Fibroblast of lung (primary cell): ENCODE measurements at places on chromosomes 11 and 22.
A peak's percentile ranks its signal among the peaks of the same experiment; 100 is the strongest.

DNA sequence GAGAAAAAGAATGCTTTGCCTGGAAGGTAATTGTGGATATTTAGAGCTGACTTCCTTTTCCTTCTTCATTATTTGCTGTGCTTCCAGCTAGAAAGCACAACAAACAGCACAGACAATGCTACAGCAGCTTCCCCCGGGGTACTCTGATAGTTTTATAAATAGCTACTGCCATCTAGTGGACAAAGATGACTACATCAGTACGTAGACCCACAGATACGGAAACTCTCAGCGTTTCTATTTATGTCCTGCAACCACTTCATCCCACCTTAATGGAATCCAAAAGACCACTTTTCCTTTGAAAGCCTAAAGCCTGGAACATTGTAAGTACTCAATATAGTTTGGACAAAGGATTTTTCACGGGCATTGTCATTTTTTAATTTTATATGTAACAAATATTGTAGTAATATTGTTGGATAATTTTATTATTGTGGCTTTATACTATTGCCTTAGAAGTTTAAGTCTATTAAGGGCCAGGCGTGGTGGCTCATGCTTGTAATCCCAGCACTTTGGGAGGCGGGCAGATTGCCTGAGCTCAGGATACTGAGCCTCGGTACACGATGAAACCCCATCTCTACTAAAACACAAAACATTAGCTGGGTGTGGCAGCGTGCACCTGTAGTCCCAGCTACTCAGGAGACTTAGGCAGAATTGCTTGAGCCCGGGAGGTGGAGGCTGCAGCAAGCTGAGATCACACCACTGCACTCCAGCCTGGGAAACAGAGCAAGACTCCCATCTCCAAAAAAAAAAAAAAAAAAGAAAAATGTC is 7.5 kb downstream of the HSPA8 start:
- DNase-seq: peak; percentile 78

DNA sequence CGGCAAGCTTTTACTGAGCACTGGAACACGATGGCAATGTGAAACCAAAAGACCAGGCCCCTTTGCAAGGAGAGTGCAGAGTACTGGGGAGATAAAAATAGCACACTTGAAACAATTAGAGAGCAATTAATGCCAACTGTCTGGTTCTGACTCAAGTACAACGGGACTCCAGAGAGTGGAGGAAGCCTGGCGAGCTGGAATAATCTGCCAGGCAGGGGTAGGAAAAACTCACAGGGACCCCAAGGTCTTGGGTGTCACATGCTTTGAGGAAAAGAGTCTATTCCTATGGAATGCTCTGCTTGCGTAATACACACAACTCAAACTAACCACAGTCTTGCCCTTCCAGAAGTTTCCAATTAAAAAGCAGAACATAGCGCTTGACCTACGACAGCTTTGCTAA is 113.0 kb upstream of the CLMP start:
- DNase-seq: peak; percentile 86

DNA sequence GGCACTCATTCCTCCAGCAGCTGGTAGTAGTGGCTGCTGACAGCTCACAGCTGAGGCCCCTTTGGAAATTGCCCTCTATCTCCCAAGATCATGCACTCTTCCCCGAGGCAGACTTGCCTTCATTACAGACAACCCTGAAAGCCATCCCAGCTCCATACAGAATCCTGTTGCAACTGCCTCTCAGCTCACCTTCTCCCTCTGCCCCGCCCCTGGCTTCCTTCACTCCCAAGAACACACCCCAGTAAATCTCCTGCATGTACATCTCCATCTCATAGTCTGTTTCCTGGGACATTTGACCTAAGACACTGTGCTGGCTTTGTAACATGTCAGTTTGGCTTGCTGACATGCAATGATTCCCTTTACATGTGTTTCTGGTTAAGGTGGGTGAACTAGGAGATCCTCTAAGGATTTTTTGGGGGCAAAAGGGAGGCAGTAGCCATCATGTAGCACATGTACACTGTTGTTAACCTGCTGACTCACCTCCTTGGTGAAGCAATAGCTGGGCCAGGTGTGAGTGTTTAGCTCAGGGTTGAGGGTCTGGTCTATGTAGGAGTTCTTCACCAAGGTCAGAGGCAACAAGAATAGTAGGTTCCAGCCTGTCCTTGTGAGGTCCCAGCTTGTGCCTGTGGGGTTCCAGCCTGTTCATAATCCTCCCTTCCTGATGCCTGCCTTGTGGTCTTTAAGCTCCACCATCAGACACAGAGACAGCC is 179.6 kb downstream of the CSNK2A3 start:
- DNase-seq: no peak

DNA sequence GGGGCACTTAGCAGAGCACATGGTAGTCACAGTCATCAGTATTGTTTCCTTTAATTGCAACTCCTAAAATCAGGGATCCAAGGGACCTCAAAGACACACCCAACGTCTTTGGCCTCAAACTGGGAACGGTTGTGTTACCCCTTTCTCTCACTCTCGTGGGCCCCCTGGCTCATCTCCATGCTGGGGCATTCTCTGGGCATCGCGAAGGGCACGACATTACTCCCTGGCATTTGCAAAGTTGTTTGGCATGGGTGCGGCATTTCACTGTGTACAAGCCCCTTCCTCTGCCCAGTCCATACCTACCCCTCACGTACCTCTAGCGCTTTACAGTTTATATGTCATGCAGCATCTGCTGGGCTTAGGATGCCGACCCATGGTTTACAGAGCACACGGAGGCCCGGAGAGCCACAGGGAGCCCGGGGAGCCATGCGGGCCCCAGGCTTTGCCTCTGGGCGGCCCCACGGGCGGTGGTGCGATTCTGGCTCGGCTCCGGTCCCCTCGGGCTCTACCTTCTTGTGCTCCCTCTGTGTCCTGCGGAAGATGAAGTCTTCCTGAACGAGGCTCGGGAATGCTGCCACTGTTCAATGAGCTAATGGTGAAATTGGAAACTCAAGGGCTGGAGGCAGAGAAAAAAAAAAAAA is 21.9 kb upstream of the CACNG2 start:
- DNase-seq: no peak

GRCh38 chr11:73625696-73626318 is 20.6 kb upstream of the PLEKHB1 start:
- DNase-seq: peak; percentile 65

DNA sequence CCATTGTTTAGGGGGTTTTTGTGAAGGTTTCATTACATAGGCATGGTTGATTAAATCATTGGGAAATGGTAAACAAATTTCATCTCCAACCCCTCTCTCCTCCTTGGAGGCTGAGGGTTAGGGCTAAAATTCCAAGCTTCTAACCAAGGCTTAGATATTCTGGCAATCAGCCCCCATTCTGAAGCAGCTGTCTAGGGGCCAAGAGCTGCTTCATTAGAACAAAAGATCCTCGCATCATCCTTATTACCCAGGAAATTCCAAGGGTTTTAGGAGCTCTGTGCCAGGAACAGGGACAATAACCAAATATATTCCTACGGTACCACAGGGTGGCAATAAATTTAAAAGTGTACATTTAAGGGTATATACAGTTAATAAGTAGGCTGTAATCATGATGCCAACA is 22.5 kb upstream of the EED start:
- no peak for DNase-seq

GRCh38 chr11:7516475-7516874 is 2.7 kb downstream of the PPFIBP2 start:
- DNase-seq: no peak

DNA sequence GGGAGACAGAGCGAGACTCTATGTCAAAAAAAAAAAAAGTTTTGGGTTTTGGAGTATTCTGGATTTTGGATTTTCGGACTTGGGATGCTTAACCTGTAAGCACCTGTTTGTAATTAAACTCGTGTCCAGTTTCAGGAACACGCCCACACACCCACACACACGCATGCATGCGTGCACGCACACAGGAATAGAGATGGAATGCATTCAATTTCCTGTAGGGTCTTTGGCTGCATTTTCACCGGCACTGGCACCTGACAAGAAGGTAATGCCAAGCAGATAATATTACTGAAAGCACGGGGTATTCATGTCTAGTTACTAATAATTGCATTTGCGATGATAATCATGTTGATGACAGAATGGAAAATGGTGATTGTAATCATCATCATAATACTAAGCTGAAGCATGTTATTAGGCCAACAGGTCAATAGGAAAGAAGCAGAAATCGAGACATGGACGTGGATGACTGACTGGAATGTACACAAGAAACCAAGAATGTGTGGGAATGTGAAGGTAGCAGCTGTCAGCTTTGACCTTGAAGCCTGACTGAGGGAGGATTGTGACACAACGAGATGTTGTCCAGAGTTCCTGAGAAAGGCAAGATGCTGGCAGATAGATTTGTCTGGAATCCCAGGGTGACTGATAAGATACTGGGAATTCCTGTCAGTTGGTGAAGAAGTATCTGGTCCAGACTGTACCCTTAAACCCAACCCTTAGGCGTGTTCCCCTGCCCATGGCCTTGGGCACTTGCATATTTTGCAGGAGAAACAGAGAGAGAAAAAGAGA is 108.6 kb downstream of the SYN3 start:
- DNase-seq: no peak
